ENCODE measurements at places on chromosomes 4 and X. TPM values are rescaled to one million over a fixed set of nuclear protein-coding genes. Genes with fewer than 3 reads are reported as not detected.

The BEX4 gene
- total RNA-seq, result 7.3 TPM

DNA sequence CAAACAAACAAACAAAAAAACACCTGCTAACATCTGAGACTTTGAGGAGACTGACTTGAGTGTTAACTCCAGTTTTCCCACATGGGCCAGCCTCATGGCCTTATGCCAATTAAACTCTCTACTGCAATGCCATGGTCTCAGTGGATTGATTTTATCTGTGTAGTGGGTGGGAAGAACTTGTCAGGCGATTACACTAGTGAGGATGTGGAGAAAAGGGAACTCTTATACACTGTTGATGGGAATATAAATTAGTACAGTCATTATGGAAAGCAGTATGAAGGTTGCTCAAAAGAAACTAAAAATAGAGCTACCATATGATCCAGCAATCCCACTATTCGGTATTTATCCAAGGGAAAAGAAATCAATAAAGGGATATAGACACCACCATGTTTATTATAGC is 12.8 kb upstream of the XIAP start:
- no peak for DNase-seq

The DNAAF6 gene
- not detected for total RNA-seq

DNA sequence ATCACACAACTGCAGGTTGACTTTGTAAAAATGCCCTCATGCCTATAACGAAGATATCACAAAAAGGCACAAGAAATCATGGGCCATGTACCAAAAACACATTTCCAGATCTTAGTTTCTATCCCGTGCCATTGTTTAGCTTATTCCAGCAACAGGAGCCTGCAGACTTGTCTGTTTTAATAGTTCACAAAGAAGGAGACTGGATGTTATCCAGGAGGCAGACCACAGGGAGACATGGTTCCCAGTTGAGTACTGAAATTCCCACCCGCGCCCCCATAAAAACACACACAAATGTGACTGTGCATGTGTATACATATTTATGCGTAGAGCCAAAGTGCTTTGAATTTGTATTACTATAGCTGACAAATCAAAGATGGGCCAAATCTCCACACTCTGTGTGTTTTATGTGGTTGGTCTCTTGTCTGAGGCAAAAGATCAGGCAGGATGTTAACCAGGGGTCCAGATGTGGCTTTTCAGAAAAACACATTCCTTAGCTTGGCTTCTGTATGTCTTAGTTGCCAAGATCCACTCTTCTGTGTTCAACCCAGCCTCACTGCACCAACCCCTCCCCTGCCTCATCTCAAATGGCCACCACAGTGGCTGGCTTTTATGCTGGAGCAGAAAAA is 469.2 kb upstream of the DIPK2B start:
- DNase-seq, result peak; percentile 27

The ZNF630 gene
- 3.2 TPM for total RNA-seq

DNA sequence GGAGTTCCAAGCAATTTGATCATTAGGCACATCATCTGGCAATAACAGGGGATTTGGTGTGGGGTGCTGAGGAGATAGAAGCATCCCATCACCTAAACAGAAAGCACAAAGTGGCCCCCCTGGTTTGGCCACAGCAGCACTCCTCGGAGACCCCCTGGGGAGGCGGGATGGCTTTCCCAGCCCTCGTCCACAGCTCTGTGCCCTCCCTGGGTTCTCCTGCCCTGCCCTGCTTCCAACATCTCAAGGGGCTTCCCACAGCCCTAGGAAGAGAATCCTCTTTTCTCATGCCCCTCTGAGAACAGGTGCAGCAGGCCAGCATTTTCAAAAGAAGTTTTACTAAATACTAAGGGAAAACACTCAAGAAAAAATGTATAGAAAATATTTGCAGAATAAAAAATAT is 12.8 kb downstream of the ATP5ME start:
- no peak for DNase-seq

GRCh38 chrX:19075754-19076153 is 46.5 kb downstream of the ADGRG2 start:
- DNase-seq, result no peak

Measured in M059J (cell line).